ENCODE measurements at places on chromosomes 7 and 10.
A peak's percentile ranks its signal among the peaks of the same experiment; 100 is the strongest.

- DNase-seq: no peak
Observed at GRCh38 chr7:25223206-25223605, 5.1 kb downstream of the NPVF start.

GRCh38 chr10:28581916-28582315 lies 49.0 kb downstream of the WAC start:
- DNase-seq: no peak

DNA sequence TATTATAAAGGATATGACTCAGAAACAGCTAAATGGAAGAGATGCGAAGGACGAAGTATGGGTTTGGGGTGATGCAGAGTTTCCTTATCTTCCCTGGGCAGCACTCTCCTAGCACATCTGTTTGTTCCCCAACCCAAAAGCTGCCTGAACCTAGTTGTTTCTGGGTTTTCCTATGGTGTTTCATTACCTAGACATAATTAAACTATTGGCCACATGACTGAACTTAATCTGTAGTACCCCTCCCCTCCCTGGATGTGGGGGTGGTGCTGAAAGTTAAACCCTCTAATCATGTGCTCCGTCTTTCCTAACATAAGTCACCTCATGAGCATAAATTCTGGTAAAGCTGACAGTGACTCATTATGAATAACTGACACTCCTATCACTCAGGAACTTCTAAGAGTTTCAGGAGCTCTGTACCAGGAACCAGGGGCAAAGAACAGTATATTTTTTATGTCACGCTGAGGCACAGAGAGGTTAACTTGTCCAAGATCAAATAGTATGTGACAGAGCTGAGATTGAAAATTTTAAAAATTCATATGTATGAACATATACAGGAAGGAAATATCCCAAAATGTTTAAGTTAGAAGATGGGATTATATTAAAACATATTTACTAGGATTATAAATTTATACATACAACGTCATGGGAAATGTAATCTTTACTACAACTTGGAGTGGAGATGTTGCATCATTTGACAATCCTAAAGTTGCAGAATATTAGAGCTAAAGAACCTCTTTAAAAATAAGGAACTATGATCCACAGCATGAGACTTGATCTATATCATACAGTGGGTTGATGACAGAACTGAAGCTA lies 4.8 kb downstream of the STRIP2 start:
- DNase-seq: peak; percentile 41

DNA sequence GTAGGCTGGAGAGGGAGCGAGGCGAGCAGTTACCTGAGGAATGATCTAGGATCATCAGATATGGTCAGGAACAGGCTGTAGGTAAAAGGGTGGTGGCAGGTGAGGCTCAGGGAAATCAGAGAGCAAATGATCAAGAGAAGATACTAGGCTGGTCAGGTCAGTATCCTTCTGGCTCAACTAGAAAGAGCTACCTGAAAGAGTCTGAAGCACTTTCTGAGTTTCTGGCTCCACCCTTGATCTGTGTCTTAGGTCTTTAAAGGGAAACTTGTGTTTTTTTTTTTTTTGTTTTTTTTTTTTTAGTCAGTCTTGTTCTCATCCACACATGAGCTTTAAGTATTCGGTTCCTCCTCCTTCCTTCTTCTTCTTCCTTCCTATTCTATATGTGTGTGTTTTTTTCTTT lies 10.5 kb downstream of the ADAM22 start:
- no peak for DNase-seq

- no peak for DNase-seq
Observed at GRCh38 chr10:77297393-77297739, 340.2 kb downstream of the KCNMA1 start.

- no peak for DNase-seq
Observed at GRCh38 chr7:120089968-120090367, 183.0 kb upstream of the KCND2 start.

GRCh38 chr7:133040178-133040577 lies 41.7 kb downstream of the CHCHD3 start:
- no peak for DNase-seq

GRCh38 chr7:106377847-106378361 lies 93.1 kb upstream of the NAMPT start:
- no peak for DNase-seq

GRCh38 chr10:123903621-123904020 lies 12.0 kb upstream of the CPXM2 start:
- DNase-seq: no peak

DNA sequence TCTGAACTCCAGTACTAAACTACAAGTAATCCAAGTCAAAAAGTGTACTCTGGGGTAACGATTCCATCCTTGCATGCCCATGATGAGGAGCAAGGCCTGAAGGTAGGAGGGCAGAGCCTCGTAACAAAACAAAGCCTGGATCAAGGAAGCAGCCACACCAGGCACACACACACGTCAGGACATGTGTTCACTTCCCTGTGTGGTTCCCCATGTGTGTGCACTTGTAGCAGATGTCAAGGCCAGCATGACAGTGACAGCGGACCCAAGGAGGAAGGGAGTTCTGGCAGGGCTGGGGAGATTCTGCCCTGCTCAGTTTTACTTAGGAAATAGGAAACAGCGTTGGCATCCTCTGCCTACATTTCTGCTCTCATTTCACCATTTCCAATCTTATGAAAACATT lies 92.8 kb downstream of the ALOX5 start:
- DNase-seq: no peak

DNA sequence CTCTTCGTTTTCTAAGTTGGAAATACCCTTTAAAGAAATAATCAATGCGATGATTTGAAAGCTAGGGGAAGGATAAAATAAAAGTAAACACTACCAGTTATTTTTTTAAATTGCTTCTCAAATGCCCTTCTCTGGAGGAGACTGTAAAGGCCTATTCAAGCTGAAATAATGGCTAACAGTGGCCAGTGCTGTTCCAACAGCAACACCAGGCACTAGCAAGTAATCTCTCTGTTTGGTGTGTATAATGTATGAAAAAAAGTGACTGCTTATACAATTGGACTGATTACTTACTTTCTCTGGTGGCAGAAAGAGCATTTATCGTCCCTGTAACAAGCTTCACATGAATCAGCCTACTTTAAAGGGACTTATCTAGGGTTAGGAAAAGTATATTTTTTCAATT lies 102.7 kb downstream of the CSTF2T start:
- DNase-seq: no peak

DNA sequence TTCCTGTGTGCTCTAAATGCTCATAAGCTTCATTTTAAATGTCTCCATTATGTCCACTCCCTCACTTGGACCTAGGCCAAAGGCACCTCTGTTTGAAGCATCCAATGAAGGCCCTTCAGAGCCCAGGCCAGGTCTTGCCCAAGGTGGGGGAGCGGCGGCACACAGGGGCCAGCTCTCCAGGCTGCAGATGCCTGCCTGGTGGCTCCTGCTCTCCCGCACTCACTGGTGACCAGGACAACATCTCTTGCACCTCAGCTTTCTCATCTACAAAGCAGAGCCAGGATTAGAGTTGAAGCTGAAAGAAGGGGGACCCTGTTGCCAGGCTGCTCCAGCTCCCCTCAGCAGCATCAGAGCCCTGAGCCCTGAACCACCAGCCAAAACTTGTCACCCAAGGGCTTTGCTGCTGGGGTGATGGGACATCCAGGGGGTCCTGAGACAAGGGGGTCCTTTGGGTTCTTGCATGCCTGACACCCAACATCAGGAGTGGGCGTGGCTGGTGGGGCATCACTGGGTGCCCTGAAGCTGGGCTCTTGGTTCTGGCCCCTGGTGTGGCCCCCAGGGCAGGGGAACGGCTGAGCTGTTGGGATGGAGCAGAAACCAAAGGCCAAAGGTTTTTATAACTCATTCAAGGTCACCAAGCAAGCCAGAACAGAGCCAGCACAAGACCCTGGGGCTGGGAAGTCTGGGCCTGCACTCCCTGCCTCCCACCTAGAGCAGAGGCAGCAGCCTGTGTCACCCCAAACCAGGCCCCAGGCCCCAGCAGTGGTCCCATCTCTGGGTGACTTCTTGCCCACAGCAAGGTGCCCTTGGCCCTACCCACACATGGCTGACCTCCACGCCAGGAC lies 1.2 kb downstream of the NACAD start:
- no peak for DNase-seq

- DNase-seq: no peak
Observed at GRCh38 chr10:69375307-69376151, 41.2 kb downstream of the TACR2 start.

DNA sequence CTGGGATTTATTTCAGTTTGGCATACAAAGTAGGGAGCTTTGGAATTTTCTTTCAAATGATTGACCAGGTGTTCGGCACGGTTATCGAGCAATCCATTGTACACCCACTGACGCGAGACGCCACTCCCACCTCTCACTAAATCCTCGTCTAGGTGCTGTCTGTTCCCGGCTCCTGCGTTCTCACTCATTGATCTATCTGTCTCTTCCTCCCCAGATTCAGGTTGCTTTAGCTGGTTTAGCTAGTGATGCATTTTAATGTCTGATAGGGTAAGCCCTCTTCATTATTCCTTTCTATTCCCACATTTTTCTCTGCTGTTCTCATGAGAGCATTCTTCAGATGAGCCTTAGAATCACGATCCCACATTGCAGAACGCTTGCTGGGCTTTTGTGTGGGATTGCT lies 91.7 kb downstream of the ELFN1 start:
- DNase-seq: no peak

- no peak for DNase-seq
Observed at GRCh38 chr10:24153537-24153936, 55.4 kb upstream of the KIAA1217 start.

- no peak for DNase-seq
Observed at GRCh38 chr7:151686826-151687225, 167.1 kb upstream of the RHEB start.

DNA sequence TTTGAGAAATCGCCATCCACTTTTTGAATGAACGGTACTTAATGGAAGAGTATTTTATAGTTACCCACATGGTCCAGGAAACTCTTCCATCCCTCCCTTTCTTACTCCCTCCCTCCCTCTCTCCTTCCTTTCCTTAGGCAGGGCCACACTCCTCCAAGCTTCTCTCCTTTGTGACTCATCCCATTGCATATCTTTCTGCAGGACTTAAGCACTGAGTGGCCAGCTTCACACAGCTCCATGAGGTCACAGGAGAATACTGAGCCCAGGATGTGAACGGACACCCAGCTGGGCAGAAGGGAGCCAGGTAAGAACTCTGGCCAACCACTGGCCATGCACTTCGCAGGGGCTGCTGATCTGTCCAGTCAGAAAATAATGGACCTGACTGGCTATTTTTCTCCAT lies 189.7 kb upstream of the ADCY1 start:
- DNase-seq: no peak

GRCh38 chr7:104267701-104268368 lies 60.0 kb upstream of the ORC5 start:
- DNase-seq: no peak

DNA sequence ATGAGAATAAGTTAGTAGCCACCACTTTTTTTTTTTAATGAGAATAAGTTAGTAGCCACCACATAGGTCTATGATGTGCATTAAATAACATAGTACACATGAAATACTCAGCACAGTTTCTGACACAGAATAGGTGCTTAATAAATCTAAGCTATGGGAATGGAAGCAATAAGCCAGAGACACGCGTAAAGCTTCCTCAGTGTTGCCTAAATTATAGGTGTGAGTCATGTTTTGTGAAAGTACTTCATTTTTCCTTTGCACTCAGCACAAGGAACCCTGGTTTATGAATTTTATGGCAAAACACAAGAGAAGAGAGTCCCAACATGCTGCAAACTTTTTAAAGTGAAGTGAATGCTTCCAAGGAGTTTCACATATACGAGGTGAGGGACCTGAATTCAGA lies 267.4 kb downstream of the RNLS start:
- no peak for DNase-seq

GRCh38 chr7:92594746-92595145 lies 4.6 kb upstream of the FAM133B start:
- DNase-seq: no peak

DNA sequence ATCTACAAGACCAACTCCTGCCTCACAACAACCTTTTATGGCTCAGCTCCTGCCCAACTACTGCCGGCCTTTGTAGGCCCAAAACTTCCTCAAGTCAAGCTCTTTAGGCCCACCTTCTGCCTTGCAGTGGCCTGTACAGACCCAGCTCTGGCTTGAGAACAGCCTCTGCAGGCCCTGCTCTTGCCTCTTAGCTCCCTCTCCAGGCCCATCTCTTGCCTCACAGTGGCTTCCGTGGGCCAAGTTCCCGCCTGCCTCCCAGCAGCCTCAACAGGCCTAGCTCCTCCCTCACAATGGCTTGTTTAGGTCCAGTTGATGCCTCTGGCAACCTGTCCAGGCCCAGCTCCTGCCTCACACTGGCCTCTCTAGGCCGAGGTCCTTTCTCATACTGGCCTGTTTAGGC lies 32.4 kb upstream of the VKORC1L1 start:
- DNase-seq: no peak

GRCh38 chr7:55157764-55158105 lies 138.9 kb downstream of the EGFR start:
- no peak for DNase-seq
